GM23248 (cell line): ENCODE measurements at places on chromosomes 6 and 20.

DNA sequence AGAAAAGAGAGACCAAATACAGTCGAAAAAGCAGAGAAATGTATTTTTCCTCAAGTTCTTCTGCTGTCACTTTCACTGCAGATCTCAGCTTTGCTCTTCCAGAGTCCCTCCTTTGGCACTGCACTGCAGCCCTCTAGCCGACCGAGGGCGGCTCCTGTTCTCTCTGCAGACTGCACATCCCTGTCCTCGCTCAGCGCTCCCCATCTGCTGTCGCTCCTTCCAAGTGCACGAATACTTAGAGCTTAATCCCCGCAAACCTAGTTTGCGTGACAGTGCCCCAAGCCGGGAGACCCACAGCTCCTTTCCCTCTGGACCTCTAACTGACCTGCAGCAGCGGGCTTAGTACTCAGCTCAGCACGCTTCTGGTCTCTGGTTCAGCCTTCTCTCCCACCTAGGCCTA, 15.2 kb downstream of the RPP21 start:
- peak; percentile 9 for DNase-seq

GRCh38 chr6:113734982-113735381, 122.2 kb upstream of the MARCKS start:
- peak; percentile 60 for DNase-seq

DNA sequence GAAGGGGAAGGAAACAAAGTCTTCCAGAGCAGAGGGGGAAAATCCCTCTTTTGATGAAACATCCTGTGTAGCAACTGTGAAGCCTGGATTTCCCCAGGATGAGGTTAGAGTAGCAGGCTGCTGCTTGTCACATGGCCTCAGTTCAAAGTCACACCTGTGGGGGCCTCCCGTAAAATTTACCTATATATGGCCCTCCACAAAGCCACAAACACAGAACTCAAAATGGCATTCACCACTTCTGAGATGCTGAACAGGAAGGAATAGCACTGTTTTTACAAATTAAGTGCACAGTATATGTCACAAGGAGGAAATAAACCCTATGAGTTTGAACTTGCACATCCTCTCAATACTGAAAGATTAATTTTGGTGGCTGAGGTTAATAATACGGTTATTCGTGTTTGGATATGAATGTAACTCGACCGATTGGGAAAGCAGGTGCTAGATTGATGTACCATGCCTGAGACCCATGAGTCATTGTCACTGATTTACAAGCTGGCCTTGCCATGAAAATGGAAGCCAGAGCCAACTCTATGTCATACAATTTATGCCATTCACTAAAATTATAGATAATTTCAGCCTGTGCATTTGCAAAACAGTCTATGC, 70.6 kb downstream of the SGK1 start:
- DNase-seq, result no peak

DNA sequence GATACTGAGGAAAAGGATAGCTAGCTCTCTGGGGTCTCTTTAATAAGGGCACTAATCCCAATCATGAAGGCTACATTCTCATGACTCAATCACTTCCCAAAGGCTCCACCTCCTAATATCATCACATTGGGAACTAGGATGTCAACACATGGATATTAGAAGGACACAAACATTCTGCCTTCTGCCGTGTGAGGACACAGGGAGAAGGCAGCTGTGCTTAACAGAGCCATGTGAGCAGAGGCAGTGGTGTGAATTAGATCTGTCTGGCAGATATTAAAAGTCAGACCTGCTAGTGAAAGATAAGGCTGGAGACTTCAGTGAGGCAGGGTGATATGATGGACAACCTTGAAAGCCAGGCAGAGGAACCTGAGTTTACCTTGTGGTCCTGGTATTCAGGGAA, 341.9 kb downstream of the ARHGAP18 start:
- no peak for DNase-seq

DNA sequence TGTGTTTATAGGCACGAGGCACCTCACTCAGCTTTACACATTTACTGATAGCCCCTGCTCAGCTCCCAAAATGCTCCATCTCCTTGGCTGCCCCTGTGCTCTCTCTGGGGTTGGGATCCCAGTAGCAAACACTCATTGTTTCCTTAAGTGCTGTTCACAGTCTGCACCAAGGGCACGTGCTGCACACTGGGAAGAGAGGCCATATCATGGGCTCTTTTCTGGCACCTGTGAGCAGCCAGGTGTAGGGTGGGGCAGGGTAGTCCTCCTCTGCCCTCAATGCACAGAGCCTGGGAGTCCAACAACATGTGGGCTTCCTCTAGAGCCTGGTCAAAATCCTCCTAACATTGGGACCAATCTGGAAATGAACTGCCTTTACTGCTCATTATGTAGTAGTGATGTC, 67.9 kb downstream of the BANF2 start:
- no peak for DNase-seq

DNA sequence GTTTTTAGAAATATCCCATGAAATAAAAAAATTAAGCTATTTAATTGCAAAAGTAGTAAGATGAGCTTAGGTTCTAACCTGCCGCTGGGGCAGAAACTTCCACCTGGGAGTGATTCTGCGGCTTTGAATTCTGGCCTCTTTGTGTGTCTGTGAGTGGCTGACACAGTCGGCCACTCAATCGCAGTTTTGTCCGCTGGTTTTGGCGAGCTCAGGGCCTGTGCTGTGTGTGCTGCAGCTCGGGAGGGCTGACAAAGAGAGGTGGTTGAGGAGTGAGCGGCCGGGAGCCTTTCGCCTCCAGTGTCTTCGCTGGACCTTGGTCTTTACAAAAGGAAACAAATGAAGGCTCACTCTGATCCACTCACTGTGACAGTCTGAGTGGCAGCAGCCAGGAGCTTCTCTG, 128.4 kb downstream of the TIAM2 start:
- no peak for DNase-seq

- DNase-seq, result no peak
Measured at GRCh38 chr20:59120919-59121318, 42.7 kb upstream of the ZNF831 start.

DNA sequence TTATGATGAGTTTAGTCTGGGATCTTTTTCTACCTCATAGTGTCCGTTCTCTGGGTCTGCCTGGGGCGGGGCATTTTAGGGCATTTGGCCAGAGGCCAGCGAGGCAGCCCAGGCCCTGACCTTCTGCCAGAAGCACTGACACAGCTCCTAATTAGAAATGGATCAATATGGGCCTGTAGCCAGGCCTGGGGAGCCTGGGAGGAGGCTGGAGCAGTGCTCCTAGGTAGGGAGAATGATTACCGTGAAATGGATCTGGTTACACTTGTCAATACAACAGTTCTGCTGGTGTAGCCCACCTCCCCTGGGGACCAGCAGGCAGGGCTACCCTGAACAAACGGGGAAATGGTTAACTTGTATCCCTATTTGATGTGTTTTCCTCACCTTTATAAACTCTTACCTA, 23.0 kb downstream of the RALY start:
- no peak for DNase-seq

DNA sequence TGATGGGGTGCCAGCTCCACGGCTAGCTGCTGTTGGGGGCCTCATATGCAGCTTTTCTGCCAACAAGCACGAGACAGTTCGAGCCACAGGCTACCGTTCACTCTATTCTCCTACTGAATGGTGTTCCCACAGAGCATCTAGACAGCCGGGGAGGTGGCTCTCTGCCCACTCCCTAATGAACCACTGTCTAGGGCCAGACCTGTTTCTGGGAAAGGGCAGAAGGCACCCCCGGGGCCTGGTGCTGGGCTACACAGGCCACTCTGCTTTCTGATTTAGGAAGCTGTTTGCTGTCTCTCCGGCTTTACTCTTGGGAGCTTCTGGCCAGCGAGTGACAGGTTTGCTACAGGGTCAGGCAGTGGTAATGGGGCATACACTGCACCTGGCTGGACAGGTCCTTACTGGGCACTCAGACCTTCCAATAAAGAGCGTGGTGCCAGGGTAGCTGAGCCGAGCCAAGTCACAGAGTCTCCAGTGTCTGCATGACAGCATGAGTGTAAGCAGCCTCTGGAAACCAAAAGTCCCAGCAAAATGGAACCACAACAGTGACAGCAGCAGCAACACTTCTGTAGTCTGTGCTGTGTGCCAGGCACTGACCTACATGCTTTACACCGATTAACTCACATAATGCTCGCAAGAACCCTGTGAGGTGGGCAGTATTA, 8.4 kb downstream of the CCDC167 start:
- no peak for DNase-seq

GRCh38 chr6:122374307-122374706, 25.1 kb upstream of the HSF2 start:
- DNase-seq, result no peak

GRCh38 chr6:126812651-126813050, 305.8 kb upstream of the RSPO3 start:
- peak; percentile 12 for DNase-seq
